ENCODE measurements at places on chromosomes 11 and 22.

DNA sequence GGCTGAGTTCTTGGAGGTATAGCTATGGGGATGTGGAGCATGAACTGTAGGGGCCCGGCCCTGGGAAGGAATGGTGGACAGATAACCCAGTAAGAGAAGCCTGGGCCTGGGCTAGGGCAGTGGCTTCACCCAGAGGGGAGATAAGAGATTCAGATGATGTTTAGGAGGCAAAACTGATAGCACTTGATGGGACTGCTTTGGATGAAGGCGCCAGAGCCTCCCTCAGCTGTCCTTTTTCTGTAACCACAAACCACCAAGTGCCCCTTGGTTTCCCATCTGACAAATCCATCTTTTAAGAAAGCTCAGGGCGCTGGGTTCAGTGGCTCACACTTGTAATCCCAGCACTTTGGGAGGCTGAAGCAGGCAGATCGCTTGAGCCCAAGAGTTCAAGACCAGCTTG, 23.4 kb downstream of the RELT start:
- DNase-seq = no peak

- DNase-seq = no peak
These were observed 71.1 kb downstream of the LARGE2 start for GRCh38 chr11:45993531-45994001.

DNA sequence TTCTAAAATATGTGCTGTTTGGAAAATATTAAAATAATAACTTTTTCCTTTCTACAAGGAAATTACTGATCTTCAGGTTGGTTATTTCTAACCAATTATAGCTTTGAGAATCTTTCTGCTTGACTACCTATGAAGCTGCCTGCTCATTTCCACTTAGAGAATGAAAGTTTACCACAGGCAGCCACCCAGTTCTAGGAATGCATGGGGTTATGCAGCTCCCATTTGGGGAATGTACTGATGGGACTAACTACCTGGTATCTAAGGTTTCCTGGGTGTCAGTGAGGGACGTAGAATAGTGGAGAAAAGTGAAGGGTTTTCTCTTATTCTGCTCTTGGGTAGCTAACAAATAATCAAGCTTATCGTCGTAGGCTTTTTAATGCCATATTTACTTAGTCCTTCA, 73.4 kb downstream of the DEUP1 start:
- DNase-seq = no peak

DNA sequence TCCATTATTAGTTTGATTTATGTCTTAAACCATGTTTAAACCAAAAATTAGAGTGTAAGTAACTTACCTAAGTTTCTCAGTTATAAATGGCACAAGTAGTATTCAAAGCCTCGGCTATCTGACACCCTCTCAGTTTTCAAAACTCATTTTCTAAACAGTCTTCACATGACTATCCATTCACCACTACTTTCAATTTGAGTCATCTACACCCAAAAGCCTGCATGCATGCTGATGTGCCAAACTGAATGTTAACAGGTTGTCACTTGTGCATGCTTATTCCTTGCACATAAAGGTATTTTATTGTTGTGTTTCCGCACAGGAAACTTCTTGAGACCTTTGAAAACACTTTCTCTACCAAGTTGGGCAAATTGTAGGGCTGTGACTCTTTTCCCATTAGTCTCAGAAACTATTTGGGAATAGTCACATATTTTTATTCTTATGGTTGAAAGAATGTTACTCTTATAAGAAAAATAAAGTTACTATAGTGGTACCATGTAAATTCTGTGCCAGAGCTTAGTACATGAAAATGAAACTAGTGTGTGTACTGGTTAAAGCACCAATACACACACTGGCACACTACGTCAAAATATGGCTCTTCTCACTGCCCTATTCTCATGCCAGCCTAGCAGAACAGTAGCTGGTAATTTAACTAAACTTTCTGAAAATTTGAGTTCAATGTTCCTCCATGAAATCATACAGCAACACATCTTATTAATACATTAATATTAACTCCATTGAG, 2.2 kb upstream of the OR51E2 start:
- DNase-seq = no peak

- DNase-seq = no peak
These were observed 103.1 kb downstream of the MPPED2 start for GRCh38 chr11:30483056-30483455.

DNA sequence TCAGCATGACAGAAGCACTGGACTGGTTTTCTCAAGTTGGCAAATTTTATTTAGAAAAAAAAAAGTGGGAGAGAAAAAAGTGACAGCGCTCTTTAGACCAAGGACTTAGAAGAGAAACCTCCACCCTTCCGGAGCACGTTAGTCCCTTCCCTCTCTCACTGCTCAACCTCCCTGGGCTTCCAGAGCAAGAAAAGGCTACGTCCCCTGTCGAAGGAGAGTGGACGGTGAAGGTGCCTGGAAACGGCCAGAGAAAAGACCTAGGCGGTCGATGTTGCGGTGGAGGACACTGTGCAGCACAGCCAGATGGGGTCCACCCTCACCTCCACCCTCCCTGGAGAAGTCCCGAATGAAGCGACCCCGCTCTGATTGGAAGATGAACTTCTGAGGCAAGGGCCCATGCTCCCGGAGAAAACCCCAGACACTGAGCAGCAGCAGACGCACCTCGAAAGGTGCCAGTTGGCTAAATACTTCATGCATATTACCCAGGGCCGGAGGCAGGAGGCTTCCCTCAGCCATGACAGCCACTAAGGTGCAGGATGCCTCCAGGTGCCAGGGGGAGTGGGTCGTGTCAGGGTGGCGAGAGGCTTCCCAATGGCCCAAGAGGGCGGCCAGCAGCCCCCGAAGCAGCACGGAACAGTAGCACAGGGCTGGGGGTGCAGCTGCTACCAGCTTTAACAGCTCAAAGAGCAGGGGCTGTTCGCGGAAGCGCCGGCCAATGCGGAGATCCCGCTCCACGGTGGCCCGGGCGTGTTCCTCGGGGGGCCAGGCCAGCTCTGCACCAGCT, 604 bp upstream of the GANAB start:
- no peak for DNase-seq

DNA sequence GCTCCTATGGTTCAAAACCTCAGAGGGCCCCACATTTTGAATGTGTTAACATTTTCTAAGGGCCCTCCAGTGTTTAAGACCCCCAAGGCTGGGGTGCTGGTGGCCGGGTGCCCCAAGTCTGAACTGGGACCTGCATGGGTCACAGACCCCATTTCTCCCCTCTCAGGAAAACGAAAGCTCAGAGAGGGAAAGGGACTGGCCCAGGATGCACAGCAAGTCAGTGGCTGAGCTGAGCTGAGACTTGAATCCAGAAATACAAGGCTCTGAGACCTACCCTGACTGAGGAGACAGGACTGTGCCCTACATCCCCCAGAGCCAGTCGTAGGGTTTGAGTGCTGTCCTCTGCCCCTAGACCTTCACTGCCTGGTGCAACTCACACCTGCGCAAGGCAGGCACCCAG, 4.2 kb downstream of the ACTN3 start:
- DNase-seq = no peak

DNA sequence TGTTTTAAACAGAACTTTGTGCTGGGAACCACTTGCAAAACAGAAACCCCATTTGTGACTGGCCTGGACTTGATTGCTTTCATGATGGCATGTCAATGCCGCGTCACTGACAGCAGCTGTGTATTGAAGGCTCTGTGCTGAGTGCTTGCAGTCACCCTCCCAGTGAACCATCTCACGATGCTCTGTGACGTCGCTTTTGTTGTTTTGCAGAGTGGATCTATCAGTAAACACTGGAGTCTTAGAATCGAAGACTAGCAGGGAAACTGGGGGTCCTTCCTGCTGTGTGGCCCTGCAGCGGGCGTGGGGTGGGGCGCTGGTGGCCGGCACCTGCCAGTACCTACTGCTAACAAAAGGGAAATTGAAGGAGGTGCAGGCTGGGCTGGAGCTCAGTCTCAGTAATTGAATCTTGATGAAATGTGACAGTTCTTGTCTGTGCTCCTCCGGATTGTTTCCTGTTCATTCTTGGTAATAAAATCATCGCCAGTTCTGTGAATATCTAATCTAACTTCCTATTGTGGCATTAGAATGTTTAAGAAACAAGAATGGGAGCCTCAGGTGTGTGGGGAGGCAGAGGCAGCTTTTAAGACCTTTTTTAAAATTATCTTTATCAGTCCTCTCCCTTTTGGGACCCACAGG, 50.5 kb upstream of the PARVG start:
- DNase-seq = no peak

DNA sequence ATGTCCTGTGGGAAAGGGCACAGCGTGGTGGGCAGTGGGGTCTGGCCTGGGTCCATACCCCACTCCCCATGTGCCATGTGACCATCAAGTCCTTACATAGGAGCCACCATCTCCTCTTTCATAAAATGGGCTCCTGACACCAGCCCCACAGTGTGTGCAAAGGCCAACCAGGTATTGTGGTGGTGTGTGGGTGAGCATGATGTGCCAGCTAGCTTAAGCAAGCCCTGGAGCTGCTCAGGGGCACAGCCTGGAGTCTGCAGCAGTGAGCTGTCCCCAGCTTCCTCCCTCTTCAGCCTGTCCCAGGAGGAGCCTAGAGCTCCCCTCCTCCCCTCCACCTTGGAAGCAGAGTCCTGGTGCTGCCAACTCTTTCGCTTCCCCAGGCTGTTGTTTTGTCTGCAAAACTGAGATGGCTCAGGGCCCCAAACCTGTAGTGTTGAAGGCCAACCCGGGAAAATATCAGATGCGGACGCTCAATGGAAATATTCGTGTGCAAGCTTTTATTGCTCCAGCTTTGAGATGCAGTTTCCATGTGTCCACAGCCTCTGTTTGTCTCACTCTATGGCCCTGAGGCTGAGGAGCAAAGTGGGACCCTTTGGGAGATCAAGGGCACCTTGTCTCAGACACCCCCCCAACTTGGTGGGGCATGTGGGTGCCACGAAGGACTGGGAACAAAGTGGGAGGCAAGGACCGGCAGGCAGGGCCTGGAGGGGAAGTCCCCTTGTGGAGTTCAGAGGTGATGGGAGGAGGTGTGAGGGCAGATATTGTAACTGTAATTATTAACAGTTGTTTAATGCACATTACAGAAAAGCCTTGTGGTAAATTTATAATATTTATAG, 92.6 kb downstream of the CTTN start:
- DNase-seq = no peak

- no peak for DNase-seq
These were observed 163.2 kb upstream of the BLID start for GRCh38 chr11:122279194-122279593.

- peak; percentile 14 for DNase-seq
These were observed 33.9 kb downstream of the TSPAN4 start for GRCh38 chr11:876545-876944.

- DNase-seq = no peak
These were observed 669 bp upstream of the GAL3ST1 start for GRCh38 chr22:30574997-30575671.

- DNase-seq = no peak
These were observed 71.4 kb downstream of the CTSC start for GRCh38 chr11:88266157-88266556.

DNA sequence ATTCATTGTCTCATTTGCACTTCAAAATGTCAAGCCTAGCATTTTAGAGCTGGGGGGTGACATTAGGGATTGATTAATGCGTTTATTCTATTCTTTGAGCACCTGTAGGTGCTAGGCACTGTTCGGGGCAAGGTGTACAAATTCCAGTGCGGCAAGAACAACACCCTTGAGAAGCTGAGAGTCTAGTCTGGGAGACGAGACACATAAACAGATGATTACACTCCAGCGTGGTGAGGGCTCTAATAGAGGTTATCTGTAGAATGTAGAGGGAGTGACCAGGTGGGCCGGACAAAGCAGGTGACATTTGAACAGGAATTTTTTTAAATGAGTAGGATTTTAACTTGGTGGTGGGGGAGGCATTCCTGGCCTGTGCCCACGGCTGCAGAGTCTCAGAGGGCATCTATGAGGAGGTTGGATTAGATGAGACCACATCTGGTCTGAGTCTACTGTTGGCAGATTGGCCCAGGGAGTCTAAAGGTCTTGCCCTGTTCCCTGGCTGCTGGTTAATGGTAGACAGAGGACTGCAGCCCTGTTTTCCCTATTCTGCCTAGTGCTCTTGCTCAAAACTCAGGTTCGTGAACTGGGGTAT, 970 bp downstream of the CAT start:
- no peak for DNase-seq

DNA sequence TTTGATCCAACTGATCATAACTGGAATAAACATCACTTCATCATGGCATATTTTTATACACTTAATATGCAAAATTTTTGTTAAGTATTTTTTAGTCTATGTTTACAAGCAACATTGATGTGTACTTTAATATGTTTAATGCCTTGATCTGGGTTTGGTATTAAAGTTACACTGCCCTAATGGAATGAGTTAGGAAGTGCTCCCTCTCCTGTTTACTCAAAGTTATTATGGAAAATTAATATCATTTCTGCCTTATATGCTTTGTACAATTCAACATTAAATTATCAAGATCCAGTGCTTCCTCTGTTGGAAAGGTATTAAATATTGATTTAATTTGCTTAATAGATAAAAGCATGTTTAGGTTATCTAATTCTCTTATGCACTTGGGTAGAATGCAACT, 927.3 kb upstream of the RAG2 start:
- DNase-seq = no peak

GRCh38 chr22:18033204-18033998, 9.0 kb upstream of the MICAL3 start:
- no peak for DNase-seq

- no peak for DNase-seq
These were observed 1.1 kb downstream of the SLC25A1 start for GRCh38 chr22:19177164-19178064.

- no peak for DNase-seq
These were observed 45.7 kb downstream of the GNB1L start for GRCh38 chr22:19808873-19809478.

DNA sequence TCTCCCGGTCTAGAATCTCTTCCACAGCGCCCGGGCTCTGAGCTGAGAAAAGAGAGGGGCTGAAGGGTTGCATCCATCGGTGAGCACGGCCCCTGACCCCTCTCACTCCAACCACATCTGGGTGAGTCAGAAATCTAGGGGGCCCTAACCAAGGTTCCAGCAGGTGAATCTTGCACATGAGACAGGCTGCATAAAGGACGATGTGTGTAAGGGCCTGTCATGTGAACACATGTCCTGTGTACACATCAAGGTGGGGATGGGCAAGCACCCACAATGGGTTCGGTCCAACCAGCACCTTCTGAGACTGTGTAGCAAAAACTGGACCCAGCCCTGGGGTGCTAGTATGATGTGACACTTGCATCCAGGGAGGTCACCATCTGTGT, 1.2 kb downstream of the BET1L start:
- DNase-seq = no peak

GRCh38 chr11:77876045-77876444, 55.1 kb downstream of the AAMDC start:
- DNase-seq = no peak

GRCh38 chr11:72764503-72764902, 12.3 kb upstream of the ARAP1 start:
- DNase-seq = peak; percentile 69

DNA sequence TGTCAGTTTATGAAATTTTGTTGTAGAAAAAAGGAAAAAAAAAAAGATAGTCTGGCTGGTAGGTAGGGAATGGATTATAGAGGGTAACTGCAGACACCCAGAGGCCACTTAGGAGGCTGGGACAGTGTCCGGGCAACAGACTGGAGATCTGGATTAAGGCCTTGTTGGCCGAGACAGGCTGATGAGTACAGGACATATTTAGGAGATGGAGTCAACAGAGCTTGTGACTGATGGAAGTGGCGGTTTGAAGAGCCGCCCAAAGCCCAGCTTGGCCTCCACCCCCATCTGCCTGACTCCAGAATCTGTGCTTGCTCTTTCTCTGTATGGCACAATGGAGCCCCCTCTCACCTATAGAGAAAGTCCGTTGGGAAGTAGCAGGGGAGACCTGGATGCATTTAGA, 7.6 kb downstream of the PLEKHB1 start:
- DNase-seq = no peak

- DNase-seq = no peak
These were observed 10.3 kb downstream of the LDLRAD3 start for GRCh38 chr11:35954205-35954604.

- no peak for DNase-seq
These were observed 35.7 kb upstream of the GAB2 start for GRCh38 chr11:78453140-78453935.

Measured in NCI-H2107 (cell line).